CD8-positive, alpha-beta memory T cell (primary cell): ENCODE measurements at places on chromosomes 7 and 10.

- no peak for DNase-seq
These were observed 14.4 kb downstream of the HTRA1 start for GRCh38 chr10:122475591-122476332.

GRCh38 chr10:63288170-63288569 is 155.0 kb downstream of the NRBF2 start:
- DNase-seq = no peak

GRCh38 chr7:8162181-8162580 is 99.8 kb downstream of the ICA1 start:
- no peak for DNase-seq

DNA sequence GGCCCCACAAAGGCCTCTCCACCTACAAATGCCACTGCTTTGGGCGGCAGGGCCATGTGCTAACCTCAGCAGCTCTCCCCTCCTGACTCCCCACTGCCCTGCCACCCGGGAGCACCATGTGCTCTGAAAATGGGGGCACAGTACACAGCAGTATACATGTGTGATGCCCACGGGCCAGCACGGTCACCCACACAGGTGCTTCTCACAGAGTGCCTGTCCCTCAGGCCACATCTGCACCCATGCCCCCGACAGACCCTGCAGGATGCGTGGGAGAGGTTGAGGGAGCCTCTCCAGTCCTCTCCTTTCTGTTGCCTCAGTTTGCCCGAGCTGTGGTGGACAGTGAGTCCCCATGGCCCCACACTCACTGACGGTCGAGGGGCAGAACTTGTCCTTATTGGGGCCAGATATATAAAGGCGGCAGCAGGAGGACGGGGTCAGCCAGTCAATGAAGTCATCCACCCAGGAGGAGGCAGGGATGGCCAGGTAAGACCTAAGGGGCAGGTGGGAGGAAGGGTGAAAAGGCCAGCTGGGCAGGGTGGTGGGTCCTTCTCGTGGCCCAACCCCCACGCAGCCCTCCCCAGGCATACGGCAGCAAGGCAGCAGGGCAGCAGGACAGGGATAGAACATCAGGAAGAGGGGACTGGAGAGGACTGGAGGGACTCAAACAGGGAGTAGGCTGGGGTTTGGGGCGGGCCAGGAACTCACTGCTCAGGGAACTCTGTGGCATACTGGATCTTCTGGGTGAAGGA is 19.6 kb downstream of the NPC1L1 start:
- DNase-seq = no peak

- no peak for DNase-seq
These were observed 864 bp downstream of the CDCA7L start for GRCh38 chr7:21944616-21945453.

- no peak for DNase-seq
These were observed 96.6 kb downstream of the TPST1 start for GRCh38 chr7:66301737-66302136.

- no peak for DNase-seq
These were observed 56.9 kb downstream of the HDAC9 start for GRCh38 chr7:18552316-18552916.

DNA sequence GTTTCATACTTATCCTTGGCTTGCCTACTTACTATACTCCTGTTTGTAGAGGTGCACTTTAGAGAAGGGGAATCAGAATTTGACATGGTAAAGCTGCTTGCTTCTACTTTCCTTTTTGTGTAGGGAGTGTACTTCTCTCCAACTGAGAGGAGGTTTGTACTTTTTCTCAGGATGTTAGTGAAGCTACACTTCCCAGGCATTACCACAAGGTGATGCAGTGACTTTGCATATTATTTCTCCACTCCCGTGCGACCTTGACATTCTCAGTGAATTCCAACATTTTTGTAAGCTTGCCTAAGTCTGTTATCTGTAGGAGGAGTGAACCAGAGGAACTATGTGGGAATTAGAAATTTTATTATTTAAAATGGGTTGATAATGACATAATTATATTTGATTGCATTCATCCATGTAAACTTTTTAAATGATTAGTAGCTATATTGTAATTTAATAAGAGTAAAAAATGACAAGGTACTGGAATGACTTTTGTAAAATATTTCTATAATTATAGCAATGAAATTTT is 5.2 kb downstream of the TAX1BP1 start:
- no peak for DNase-seq

DNA sequence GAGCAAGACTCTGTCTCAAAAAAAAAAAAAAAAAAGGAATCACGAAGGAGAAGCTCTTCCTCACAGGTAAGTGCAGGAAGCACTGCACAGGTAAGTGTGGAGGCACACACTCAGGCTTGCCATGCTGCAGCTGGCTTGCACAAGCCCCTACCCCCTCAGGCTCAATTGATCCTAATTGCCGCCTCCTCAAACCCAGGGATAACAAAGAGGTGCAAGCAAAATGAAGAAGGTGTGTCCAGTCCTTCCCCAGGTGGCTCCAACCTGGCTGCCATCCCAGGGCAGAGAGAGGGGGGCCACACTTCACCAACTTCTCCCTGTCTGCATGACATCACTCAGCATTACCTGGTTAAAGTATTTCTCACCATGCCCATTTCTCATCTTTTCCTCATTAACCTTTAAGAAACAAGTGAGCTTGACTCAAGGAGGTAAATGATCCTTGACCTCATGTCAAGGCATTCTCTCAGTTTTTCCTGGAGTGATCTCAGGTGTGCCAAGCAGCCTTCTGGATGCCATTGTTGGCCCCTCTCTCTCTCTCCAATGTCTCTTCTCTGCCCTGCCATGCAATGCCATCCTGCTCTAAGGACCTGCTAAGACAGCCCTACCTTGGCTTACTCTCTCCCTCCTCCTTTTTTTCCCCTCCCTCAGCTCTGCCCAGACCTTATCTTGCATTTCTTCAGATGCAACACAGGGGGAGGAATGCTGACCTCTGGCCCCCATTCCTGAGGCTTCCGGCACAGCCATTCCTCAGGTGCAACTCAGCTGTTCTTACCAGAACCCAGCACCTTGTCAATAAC is 13.0 kb upstream of the TRPV6 start:
- no peak for DNase-seq

DNA sequence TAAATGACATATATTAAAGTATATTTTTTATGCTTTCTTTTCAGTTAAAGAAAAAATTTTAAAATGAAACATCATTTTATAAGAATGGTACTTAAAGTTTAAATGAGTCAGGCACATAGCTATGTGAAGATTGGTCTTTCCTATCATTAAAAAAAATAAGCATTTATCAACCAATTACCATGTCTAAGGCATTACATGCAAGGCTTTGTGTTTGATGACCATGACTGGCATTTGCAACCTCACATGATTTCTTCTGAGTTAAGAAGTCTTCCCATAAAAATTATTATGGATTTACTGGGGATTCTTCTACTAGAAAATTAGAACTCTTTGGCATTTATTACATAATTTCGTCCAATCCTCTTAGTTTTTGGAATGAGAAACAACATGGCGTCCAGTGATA is 776.1 kb downstream of the MAGI2 start:
- no peak for DNase-seq

DNA sequence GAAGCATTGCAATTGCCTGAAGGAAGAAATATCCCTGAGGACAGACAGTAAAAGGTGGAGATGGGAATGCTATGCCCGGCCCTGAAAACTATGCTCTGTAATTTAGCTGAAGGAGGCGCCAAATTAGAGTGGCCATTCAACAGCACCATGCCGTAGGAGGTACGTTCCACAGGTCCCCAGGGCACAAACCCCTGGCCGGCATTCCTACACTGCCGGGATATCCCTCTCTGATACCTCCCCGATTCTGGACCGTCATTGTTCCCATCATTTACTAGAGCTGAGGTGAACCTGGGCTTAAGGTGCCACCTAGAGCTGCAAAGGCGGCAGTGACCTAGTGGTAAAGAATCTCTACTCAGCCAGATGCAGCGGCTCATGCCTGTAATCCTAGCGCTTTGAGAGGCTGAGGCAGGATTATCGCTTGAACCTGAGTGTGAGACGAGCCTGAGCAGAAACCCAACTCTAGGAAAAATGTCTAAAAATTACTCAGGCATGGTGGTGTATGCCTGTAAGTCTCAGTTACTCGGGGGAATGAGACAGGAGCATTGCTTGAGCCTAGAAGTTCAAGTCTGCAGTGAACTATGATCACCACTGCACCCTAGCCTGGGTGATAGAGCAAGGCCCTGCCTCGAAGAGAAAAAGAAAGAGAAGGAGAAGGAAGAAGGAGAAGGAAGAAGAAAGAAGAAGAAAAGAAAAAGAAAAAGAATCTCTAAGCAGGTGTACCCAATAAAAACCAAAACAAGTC is 53.0 kb upstream of the TNKS2 start:
- DNase-seq = no peak

GRCh38 chr7:94621120-94621519 is 34.8 kb downstream of the SGCE start:
- no peak for DNase-seq

- peak; percentile 48 for DNase-seq
These were observed 102.7 kb downstream of the CUBN start for GRCh38 chr10:17026686-17027485.

DNA sequence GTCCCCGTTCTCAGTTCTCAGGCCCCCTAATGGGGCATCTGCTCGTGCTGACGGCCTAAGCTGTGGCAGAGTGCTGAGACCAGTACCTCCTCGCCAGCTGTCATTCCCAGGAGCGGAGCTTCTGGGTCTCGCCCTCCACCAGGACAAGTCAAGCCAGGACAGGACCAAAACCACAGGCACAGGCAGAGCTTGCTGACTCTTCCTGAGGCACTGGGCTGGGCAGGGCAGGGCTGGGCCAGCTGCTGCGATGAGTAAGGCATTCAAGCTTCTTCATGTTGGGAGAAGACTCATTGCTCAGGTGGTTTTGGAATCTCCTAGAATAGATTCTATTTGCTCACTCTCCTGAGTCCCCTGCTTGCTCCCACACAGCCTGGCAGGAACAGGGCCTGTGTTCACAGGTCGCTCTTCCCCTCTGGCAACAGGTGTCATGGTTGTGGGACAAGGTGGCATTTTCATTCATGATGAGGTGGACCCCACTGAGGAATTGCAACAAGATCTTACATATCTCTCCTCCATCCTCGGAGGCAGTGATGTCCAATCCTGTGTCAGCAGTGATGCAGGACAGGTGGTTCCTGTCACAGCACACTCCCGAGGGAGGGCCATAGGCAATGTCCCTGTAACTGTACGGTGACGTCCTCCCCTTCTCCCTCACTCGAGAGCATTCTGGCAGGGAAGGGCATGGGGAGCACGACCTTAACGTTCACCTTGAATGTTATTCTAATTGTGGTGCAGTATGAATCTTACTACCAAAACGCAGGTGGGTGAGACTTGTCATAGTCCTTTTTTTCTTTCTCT is 17.0 kb upstream of the SH3PXD2A start:
- no peak for DNase-seq

DNA sequence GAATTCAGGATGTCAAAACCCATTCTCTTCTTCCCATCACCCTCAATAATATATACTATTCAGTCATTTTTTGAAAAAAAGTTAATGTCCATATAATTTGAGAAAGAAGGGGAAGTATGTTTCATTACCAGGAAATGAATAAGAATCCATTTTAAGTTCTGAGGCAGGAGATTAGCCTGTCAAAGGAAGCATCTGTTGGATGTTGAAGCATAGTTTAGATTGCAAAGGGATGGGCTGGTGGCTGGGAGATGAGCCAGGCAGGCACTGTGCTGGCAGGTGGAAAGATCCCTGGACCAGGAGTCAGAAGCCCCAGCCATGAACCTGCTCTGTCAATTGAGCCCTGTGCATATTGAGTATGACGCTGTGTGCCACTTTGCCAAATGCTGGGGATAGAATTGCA is 48.4 kb upstream of the CRTAC1 start:
- DNase-seq = no peak

GRCh38 chr7:92092210-92092609 is 42.1 kb downstream of the CYP51A1 start:
- no peak for DNase-seq

GRCh38 chr7:3573151-3573550 is 272.1 kb downstream of the SDK1 start:
- no peak for DNase-seq

GRCh38 chr7:6531492-6532279 is 19.6 kb downstream of the GRID2IP start:
- DNase-seq = no peak

DNA sequence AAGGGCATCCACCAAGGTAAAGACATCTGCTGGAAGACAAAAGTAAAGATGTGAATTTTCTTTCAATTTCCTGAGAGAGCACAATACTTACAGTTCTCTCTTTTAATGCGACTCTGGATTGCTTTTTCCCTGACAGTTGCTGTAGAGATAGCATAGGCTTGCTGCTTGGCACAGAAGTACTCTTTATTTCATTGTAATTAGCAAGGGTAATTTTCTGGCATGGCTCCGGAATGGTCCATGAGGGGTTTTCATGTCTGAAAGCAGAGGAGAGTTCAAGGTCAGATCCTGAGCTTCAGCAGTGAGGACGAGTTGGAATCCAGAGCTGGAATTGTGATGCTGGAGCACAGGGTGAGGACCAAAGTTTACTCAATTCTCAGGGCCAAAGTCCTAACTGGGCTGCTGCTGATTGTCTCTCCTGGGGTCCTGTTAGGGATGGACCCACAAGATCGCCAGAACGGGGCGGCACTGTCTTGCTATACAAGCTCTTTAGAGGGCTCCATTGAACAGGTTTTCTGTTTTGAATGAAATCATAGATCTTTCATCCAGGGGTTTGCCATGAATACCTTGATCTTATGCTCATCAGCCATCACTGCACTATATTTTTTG is 190.0 kb upstream of the MKI67 start:
- DNase-seq = no peak

DNA sequence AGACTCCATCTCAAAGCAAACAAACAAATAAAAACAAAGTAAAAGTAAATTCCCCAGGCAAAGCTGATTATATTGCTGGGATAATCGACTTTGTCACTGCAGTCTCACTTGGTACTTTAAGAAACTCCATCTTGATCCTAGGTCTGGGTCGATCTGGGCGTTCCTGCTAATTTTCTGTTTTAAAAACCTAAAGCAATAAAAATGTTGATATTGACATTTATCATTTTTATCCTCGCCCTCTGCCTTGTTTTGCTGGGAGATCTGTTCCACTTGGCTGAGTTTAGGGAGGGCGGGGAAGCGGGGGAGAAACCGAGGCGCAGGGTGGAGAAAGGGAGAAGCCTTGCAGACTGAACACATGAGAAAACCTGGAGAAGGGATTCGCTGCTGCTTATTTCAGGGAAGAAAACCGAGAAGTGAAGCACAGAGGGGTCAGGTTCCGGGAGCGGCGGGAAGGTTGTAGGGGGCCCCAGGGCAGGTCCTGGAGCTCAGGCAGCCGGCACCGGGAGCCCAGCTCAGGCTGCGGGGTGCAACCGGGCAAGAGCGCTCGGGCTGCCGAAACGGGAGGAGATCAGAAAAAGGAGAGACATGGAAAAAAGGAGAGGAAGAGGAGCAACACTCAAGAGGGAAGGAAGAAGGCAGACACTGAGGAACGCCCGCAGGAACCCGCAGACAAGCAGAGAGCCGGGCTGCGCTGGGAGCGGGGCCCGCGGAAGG is 27.3 kb upstream of the KMT2C start:
- DNase-seq = no peak

GRCh38 chr10:24502006-24502405 is 221.7 kb downstream of the ARHGAP21 start:
- no peak for DNase-seq

GRCh38 chr10:53939654-53940053 is 861.4 kb downstream of the PCDH15 start:
- DNase-seq = no peak
